ENCODE measurements at places on chromosomes 6 and 20. TPM values are rescaled to one million over a fixed set of nuclear protein-coding genes. Genes with fewer than 3 reads are reported as not detected.

Gene ZSCAN23
- total RNA-seq = 0.81 TPM

Gene PACSIN1
- 4.9 TPM for total RNA-seq

- no peak for DNase-seq
Observed at GRCh38 chr6:15137086-15137485, 108.8 kb upstream of the JARID2 start.

- DNase-seq = no peak
Observed at GRCh38 chr6:33817489-33817888, 13.7 kb upstream of the MLN start.

DNA sequence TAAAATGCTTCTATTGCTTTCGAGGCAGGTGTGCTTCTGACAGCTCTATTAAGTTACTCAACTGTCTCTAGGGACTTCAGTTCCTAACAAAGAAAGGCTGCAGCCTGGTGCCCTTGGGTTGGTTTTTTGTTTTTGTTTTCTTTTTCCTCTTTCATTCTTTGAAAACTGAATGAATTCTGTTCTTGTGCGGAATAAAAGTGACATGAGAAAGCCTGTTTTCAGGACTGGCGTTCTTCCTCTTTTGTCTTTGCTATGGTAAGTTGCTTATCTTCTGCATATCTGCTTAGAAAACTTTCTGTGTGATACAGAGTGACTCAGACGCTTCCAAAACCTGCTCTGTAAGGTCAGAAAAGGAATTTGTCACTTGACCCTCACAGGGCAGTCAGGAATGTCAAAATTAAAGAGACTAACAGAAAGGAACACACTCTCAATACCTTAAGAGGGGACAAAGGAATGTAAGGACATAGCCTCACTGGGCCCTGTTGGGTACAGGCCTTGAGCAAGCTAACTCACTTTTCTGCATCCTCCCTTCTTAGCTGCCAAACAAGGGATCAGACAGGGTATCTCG lies 56.2 kb upstream of the NHSL1 start:
- DNase-seq = no peak

DNA sequence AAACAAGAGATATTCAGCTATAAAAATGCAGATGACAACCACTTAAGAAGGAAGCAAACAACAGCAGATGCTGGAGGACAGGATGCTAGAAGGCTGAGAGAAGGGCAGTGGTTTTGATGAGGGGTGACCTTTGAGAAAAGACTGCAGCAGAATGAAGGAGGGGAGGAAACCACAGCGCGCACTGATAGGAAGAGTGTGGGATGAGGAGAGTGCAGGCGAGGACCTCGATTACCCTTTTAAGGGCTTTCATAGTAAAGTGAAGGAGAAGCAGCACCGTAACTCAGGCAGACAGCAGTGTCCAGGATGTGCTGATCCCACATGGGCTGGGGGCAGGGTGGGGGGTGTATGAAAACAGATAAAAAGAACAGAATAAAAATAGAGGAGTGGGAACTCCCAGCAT lies 19.2 kb downstream of the ZBTB2 start:
- no peak for DNase-seq
